T-helper 2 cell (primary cell): ENCODE measurements at places on chromosomes 2 and 18.

DNA sequence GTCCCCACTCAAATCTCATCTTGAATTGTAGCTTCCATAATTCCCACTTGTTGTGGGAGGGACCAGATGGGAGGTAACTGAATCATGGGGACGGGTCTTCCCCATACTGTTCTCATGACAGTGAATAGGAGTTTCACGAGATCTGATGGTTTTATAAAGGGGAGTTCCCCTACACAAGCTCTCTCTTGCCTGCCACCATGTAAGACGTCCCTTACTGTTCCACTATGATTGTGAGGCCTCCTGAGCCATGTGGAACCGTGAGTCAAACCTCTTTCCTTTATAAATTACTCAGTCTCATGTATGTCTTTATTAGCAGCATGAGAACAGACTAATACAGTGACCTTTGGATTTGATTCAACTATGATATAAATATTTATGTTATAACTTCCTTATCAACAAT is 78.0 kb downstream of the CYRIA start:
- no peak for DNase-seq

GRCh38 chr2:151688719-151689118 is 45.6 kb downstream of the NEB start:
- no peak for DNase-seq

GRCh38 chr2:146238254-146238966 is 1606.4 kb upstream of the ACVR2A start:
- DNase-seq = no peak

GRCh38 chr2:111100765-111101162 is 19.9 kb upstream of the BCL2L11 start:
- DNase-seq = no peak

DNA sequence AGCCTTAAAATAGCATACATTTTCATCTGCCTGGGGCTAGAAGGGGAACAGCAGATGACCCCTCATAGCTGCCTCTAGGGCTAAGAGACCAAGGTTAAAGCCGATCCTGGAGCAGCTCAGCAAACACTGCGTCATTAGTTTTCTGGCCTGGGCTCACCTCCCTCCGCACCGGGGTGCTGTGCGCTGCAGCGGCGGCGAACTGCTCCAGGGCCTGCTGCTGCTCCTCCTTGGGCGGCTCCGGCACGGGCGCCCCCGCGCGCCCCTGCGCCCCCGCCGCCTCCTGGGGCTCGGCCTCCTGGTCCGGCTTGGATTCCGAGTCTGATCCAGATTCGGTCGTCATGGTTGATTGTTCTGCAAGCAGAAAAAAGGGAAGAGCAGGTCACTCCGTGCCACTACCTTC is 55.0 kb downstream of the EPB41L3 start:
- no peak for DNase-seq

DNA sequence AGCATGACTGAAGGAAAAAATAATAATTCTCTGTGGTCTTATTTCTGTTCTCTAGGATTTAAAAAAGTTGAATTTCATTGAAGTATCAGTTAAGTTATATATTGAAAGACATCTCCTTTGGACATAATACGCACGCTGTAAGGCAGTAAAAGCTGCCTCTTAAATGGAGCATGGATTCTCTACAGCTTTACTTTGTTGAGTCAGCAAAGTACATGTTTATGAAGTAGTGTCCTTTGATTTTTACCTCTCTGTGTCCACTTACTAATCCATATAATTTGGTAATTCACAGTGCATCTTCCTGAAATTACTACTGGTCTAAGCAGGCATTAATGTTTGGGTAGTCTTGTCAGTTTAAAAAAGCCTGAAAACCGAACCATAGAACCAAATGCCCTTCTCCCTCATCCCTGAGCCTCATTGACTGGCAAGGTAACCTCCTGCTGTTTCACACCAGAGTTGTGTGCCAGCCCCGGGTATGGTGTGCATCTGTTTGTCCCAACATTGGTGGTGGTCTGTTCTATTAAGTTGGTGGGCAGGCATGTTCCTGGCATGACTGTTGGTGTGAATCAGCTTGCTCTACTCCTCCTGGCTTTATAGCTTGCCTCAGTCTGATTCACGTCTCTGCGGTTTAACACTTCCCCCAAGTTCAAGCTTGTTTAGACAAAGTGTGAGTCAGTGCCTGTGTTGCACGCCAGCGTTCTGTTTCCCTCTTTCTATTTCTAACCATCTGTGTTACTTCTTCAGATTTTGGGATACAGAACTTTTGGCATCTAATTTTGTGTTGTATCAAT is 71.0 kb upstream of the ITM2C start:
- peak; percentile 44 for DNase-seq

- DNase-seq = no peak
These were observed 170.4 kb upstream of the SESTD1 start for GRCh38 chr2:179435000-179435399.

DNA sequence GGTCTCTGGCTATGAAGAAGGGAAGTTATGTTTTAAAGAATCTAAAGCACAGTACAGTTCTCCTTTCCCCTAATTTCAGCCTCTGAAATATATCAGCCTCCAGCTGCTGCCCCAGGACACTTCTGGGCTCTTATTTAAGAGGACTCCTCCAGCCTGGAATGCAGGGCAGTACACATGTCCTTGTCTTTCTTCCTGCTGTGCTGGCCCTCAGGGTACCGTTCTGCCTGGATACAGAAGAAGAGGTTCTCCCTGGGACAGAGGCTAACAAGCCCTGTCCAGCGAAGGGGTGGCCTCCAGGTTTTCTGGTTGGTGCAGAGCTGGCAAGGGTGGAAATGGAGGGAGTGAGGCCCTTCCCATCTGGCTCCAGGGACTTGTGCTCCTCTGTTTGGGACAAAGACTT is 22.1 kb downstream of the MLPH start:
- DNase-seq = no peak

DNA sequence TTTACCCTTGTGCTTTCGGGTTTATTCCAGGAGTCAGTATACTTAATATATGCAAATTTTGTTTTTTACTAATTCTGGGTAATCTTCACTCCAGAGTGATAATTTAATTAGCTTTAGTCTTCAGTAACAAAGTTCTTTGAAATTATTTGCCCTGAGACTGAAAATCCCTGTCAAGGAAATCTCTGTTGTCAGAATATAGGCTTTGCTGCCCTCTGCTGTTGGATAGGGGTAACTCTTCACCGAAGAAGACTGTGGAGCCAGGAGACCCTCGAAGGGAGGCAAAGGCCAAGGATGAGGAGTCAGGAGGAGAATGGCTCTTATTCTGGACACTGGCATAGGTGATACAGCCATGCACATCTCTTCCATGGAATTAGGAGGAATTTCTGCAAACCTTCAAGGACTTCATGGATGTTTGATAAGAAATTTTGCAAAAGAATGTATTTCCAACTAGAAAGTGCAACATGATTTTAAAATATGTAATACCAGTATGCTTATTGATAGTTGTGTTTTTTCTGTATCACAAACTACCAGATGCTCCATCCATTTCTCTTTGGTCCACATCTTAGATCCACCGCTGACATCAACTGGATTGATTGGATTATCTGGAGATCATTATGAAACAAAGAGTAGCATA is 182.3 kb downstream of the RDH14 start:
- DNase-seq = peak; percentile 1

GRCh38 chr18:54323970-54324369 is 33.7 kb downstream of the STARD6 start:
- DNase-seq = no peak

DNA sequence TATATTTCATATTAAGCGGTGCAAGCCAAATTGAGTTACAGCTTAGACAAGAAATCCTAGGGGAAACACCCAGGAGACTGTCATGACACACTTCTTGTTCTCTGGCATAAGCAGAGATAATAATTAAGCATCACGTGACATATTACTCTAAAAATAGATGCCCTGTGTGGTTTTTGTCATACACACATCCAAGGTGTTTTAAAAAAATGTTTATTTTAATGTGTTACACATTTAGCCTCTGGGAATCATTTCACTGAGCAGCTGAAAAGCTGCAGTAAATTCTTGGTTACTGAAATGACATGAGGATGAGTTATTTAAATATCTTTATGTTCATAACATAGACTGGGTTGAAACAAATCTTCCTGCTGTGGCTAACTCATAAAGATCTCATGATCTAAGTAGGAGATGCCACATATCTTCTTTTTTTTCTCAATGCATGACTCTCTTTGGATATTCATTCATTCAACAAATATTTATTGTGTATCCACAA is 38.0 kb upstream of the ERMN start:
- no peak for DNase-seq

DNA sequence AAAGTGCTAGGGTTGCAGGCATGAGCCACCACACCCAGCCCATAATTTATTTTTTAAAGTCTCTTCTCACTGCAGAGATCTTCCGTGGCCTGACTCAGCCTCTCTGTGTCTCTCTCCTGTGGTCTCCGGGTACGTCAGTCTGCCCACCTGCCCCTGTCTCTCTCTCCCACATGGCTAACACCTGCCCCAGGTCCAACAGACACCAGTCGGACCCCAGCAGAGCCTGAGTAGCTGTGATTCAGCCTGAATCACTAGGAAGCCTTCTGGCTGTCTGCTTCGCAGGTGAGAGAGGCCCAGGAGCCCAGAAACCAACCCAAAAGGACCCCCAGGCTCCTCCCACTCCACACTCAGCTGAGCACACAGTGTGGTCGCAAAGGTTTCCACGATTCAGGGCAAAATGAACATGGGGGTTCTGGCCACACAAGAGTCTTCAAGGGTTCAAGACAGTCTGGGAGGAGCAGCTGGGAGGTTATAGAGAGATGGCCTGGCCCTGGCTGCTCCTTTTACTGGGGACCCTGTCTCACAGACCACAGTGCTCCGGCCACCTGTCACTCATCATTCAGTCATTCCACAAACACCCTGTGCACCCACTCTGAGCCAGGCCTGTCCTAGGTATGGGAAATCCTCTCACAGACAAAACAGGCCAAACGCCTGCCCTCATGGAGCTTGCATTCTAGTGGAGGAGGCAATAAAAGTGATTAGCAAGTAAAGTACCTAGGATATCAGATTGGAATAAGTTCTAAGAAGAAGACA is 8.6 kb downstream of the RUFY4 start:
- no peak for DNase-seq

DNA sequence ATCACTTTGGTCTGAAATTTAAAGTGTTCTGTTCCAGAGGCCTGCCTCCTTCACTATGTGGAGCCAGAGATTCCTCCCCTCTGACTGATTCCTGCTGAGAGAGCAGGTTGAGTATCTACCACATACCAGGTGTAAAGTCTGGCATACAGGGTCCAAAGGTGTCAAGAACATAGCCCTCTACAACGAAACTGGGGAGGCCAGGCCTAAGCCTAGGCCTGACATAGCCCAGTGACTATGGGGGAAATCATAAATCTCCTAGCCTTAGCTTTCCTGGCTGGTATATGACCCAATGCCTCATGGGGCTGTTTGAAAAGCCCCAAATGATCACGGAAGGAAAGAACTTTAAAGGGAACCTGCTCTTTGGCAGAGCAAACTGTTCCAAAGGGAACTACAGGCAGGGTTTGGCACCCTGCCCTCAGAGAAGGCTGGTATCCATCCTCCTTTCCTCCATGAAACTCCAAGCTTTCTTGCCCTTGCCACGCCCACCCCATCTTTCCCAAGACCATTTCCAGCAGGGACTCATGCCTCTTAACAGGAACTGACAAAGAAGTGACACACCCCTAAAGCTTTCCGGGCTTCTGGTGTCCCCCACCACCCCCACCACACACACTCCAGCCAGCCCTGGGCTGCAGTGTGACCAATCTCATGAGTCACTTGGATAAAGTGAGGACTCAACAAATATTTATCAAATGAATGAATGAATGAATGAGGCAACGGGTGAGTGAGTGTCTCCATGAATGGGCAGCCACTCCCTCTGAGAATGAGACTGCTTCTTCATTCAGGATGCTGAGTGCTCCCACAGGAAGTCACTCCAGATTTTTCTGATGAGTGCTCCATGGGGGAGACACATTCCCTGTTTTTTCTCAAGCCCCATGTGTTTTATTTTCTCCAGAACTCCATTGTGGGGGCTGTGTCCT is 114.5 kb upstream of the STPG4 start:
- no peak for DNase-seq

- no peak for DNase-seq
These were observed 80.9 kb upstream of the TSPYL6 start for GRCh38 chr2:54336977-54337255.

- no peak for DNase-seq
These were observed 144.5 kb downstream of the RAD51AP2 start for GRCh38 chr2:17373741-17374140.

DNA sequence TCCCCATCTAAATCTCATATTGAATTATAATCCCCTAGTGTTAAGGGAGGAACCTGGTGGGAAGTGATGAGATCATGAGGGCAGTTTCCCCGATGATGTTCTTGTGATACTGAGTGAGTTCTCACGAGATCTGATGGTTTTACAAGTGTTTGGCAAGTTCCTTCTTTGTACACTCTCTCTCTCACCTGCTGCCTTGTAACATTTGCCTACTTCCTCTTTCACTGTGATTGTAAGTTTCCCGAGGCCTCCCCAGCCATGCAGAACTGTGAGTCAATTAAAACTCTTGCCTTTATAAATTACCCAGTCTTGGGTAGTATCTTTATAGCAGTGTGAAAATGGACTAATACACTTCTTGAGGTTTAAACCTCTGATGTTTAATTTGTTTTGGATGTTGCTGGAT is 177.5 kb downstream of the CD8B2 start:
- DNase-seq = no peak

GRCh38 chr18:65761636-65762295 is 11.0 kb downstream of the CDH7 start:
- DNase-seq = no peak

- DNase-seq = no peak
These were observed 61.5 kb downstream of the TNFRSF11A start for GRCh38 chr18:62386601-62387000.

DNA sequence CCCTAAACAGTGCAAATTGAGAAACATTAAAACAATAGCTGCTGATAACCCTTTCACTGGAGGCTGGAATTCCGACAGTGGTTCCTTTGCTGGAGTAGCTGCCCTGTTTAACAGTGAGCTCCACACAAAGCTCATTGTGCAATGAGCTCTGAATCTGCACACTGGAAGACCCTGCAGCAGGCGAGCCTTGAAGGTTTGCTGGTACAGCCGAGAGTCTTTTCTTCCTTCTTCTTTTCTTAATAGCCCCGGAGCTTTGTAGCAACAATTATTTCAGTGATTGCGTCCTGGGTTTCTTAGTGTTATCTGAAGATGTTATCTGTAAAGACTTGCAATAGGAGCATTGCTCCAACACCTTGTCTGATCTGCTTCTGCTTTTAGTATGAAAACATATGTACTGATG is 50.8 kb upstream of the CXCR4 start:
- no peak for DNase-seq

DNA sequence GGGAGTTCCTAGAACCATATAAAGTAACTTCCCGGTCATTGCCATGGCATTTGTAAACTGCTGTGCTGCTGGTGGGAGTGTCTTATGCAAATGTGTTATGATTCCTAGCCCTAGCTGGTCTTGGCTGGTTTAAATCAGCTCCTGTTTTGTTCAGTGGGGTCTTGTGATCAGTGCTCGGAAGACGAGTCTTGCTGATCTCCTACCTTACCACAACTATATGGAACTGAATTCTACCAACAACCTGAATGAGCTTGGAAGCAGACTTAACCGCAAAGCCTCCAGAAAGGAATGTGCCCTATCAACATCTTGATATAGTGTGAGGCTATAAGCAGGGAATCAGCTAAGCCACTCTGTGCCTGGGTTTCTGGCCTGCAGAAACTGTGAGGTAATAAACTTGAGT is 33.5 kb downstream of the POLE4 start:
- DNase-seq = no peak
